Renal cortex interstitium (tissue), 15 donors: ENCODE measurements at places on chromosomes 5 and 9.

- no peak for DNase-seq
Observed at GRCh38 chr9:70988551-70988950, 132.9 kb downstream of the TRPM3 start.

- no peak for DNase-seq
Observed at GRCh38 chr9:98787766-98788335, 8.5 kb downstream of the ANKS6 start.

DNA sequence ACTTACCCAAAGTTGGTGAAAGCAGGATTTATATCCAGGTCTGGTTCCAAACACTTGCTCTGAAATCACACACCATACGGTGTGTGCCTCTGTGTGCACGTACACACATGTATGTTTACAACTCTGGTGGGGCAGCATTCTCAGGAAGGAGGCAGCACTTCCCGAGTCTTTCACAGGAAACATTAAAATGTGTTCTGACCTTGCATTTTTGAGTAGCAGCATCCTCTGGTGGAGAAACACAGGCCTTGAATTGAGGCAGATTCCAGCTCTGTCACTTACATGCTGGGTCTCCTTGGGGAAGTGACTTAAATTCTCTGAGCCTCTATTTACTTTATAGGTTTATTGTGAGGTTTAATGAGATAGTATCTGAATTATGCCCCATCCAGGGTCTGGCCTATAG lies 126.4 kb downstream of the RGS3 start:
- DNase-seq: no peak

DNA sequence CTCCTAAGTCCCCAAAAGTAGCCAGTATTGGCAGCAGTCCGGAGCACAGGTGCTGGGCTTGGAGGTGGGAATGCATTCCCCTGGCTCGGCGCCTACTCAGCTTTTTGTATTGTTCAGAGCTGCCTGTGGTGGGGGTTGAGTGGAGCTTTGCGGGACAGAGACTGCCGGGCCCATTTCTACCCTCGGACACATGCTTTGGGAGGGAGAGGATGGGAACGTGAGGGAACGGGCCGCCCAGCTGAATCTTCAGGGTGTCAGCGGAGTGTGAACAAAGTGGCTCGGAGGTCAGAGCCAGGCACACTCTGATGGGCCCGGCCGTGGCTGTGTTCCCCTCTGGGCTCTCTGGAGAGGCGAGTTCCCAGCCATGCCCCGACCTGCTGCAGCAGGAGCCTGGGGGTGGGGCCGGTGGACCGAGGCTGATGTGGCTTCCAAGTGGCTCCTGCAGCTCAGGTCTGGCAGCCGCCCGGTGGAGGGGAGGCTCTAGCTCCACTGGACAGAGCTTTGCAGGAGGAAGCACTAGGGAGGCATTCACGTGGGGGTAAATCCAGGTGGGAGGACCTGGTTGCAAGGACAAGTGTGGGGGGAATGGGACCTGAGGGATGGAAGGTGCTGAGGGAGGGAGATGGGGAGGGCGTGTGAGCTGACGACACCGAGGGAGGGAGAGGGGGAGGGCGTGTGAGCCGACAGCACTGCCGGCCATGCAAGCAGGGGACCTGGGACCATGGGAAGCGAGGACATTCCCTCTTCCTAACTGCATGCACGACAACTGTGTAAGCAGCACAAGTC lies 31.1 kb upstream of the SLC6A3 start:
- no peak for DNase-seq

DNA sequence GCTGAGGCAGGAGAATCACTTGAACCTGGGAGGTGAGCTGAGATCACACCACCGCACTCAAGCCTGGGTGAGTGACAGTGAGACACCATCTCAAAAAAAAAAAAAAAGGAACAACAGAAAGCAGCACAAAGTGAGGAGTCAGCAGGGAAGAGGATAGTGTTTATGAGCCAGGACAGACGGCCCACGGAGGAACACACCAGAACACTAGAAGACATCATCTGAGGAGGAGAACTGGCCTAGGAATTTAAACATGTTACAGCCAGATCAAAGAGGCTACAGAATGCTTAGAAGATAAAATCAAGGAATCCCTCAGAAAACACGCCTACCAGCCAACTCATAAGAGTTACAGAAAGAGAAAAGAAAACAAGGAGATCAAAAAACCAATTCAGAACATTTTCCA lies 12.2 kb downstream of the UBAC1 start:
- no peak for DNase-seq

DNA sequence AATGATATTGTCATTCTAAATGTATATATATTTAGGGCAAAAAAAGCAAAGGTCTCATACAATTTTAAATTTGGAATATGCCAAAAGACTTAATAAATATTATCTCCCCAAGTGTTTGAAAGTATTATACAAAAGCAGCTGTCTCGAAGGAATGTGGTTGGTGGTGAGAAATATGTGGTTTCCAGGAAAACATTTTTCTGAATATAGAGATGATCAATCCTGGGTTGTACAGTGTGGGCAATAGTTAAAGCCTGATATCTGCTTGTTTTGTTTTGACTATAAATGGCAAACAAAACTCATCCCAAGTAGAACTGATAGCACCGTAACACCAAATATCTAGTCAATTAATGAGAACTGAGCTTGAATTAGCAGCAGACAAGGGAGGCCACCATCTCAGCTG lies 391.8 kb upstream of the CD180 start:
- no peak for DNase-seq
